BE2C (cell line): ENCODE measurements at places on chromosomes 11 and 22.

GRCh38 chr11:1219834-1220815 is 2.7 kb upstream of the MUC5B start:
- no peak for DNase-seq

- no peak for DNase-seq
Measured at GRCh38 chr11:129704831-129705230, 110.8 kb upstream of the TMEM45B start.

GRCh38 chr11:60530454-60531100 is 15.4 kb downstream of the MS4A13 start:
- no peak for DNase-seq

DNA sequence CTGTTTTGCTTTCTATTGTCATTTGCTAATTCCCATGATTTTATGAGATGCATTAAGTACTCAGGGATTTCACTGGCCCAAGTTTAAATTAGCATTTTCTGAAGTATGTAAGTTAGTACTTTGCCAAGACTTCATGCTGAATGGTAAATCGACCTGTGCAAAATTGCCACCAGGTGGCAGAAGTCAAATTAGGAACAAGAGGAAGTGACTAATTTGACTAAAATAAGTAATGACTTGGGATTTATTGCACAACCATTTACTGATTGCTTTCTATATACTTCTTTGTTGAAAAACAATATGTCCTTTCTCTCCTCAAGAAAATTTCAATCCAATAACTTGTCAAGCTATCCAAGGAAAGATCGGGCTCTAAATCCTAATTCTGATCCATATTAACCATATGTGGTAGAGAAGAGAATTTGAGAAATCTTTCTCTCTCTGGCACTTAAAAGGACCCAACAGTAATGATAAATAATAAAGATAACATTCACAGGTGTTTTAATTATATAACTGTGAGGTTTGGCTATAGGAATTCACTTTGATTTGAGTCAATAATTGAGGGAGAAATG is 253.7 kb upstream of the CHORDC1 start:
- DNase-seq: peak; percentile 49

- no peak for DNase-seq
Measured at GRCh38 chr11:104148074-104148473, 15.9 kb downstream of the PDGFD start.

- peak; percentile 73 for DNase-seq
Measured at GRCh38 chr22:37661160-37661924, 2.8 kb downstream of the PDXP start.

GRCh38 chr11:6640985-6641701 is 14.5 kb downstream of the DCHS1 start:
- no peak for DNase-seq

- no peak for DNase-seq
Measured at GRCh38 chr11:94823102-94823732, 55.1 kb downstream of the AMOTL1 start.

GRCh38 chr11:117600234-117600783 is 196.7 kb downstream of the DSCAML1 start:
- no peak for DNase-seq

DNA sequence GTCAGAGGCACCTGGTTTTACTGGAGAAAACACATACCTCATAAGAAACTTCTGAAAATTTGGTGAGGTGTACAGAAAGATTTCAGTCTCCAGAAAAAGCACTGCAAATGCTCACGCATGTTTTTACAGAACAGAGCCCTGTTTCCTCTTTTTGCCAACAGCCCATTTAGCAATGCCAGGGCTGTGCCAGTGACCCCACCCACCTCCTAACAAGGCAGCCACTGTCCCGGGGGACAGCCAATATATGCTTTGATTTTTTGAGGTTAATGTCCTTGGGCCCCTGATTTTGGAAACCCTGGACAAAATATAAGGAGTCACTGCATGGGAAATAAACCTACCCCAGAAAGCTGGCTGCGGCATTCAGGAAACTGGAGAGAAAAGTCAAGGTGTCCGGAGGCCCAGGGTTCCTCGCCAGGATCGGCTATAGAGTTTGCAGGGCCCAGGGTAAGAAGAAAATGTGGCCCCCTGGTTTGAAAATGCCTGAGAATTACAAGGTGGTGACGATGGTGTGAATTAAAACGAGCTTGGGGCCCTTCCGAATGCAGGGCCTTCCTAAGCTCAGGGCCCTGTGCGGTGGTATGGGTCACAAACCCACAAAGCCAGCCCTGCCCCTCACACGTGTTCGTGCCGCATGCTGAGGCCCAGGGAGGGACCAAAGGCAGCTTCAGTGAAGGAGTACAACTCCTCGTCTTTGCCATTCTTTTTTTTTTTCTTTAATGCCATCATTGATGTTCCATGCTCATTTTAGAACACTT is 71.1 kb upstream of the WNT7B start:
- peak; percentile 3 for DNase-seq

DNA sequence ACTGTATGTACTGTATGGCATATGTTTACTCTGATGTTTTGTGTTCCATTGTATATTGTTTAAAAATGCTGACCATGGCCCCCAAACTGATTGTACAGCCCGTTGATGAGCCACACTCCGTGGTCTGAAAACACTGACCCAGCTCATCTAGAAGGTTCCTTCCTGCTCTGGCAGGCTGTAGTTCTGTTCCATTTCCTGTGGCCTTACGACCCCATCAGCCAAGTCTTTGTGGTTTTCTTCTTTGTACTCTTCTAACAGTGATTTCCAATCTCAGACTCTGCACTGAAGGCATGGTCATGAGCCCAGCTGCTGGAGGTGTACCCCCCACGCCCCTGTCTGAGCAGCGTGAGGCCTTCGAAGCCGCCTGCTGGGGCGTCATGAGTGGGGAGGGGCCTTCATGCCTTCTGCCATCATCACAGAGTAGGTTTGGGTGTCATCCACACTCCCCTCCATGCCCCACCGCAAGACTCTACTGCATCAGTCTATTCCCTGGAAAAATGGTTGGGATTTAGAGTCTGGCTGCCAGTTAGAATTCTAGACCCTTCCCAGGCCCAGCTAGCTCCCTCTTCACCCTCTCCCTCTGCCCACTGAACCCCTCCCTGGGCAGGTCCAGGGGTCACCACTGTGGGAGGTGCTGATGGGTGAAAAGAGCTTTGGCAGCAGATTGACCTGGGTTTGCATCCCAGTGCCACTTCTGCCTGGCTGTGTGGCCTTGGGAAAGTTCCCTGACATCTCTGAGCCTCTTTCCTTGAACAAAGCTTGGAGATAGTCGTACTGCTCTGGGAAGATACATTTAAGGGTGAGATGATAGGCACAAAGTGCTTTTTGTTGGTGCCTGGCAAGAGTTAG is 11.3 kb upstream of the C11orf96 start:
- DNase-seq: no peak

DNA sequence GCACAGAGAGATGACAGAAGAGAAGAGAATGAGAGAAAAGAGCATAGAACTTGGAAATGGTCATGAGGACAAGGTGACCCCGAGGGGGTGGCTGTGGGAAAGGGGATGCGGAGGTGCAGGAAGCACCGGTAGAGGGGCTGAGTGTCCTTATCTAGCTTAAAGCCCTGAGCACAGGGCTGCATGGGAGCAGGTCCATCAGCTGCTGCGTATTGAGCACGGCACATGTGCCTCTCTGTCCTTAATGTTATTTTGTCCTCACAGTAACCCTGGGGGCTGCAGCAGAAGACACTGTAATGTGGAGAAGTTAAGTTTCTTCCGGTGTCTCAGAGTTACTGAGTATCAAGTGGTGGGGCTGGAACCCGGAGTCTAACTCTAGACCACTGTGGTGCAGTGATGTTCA is 94.4 kb upstream of the OR4B1 start:
- no peak for DNase-seq

- DNase-seq: no peak
Measured at GRCh38 chr22:32327596-32328171, 30.0 kb upstream of the RFPL3 start.

DNA sequence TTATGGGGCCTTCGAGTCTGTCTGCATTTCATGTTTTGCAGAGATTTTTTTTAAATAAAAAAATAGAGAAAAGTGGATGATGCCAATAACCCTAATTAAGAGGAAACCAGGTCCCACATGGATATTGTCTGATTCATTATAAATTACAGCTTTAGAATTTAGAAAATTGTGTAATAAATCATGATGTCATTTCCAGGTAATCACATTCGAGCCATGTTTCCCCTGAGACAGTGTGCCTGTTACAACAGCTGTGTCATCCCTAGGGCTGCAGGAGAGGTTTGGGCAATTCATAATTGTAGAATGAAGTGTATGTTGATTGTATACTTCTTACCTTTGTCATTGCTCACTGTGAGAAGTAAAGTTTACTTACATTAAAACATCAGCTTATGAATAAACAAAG is 38.3 kb downstream of the NCAM1 start:
- peak; percentile 74 for DNase-seq
